Stimulated activated CD4-positive, alpha-beta T cell treated with anti-CD3 and anti-CD28 coated beads, Interleukin-15, amount 100 ng/mL, for 48 hours (primary cell): ENCODE measurements at places on chromosomes 3 and 15.

- DNase-seq = no peak
These were observed 73.3 kb downstream of the FNDC3B start for GRCh38 chr3:172112734-172113120.

- no peak for DNase-seq
These were observed 10.3 kb downstream of the SV2B start for GRCh38 chr15:91110407-91110806.

DNA sequence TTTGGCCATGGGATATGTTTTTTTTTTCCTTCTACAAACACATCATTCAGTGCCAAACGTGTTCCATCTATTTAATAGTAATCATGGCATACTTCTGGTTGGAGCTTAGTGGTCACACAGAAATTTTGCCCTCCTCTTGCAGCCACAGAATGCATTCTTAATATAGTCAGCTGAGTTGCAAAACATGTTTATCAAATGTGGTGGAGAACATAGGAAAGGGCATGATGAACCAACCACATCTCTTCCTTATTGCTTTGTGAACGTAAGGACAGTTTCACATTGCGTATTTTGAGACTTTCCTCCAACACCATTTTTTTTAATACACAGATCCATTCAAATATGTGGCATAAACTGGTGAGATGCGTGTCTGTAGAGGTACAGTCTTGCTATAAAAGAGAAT, 106.8 kb downstream of the BBX start:
- no peak for DNase-seq

GRCh38 chr15:50232791-50233190, 32.7 kb downstream of the HDC start:
- no peak for DNase-seq

- no peak for DNase-seq
These were observed 359.8 kb downstream of the LPP start for GRCh38 chr3:188513662-188514328.

GRCh38 chr3:119818937-119819336, 37.0 kb downstream of the NR1I2 start:
- no peak for DNase-seq

- DNase-seq = no peak
These were observed 45.6 kb upstream of the IREB2 start for GRCh38 chr15:78392430-78392829.

DNA sequence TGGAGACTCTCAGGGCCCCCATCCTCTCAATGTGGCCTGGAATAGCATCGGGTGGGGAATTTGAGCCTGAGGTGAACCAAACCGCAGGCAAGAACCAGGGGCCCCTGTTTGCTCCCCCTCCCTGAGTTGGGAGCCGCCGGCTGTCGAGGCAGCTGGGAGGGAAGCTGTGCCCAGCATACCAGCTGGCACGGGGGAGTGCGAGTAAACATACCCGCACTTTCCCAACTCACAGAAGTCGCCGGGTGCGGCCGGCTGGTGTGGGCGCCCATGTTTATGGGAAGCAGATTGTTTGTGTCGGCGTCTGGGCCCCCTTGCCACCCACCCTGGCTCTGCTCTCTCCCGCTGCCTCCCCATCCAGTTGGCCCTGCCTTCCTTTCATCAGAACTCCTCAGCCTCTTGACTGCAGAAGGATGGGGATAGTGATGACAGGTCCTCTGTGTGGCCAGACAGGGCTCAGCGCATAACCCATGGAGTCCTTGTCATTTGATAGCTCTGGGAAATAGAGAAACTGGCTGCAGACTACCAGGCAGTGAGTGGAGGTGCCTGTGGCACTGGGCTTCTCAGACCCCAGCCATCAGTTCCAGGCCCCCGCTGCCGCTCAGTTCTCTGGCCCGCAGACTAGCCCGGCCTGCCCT, 60.4 kb downstream of the CACNA2D2 start:
- DNase-seq = no peak
